Cerebellum (tissue), 4 donors: ENCODE measurements at places on chromosomes 2 and 18.

DNA sequence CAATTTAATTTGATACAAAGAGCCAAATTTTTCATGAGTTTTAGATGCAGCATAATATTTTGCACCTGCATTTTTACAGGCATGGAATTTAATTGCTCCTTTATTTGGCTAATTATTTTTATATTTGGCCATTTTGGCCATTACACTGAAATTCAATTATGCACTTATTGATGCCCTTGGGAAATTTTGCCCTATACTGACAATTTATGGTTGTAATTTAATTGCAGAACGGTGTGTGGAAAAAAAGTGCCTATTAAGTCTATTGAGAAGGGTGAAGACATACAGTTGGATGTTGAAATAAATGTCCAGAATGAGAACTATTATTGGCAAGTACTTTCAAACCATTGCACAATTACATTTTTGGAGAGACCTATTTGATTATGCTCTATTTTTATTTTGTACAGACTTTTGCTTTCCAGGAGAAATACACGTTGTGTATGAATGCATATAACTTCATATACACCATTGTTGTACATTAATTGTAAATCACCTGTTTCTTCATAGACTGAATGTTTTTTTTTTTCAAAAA is 1319.3 kb upstream of the CDH2 start:
- DNase-seq, result no peak

DNA sequence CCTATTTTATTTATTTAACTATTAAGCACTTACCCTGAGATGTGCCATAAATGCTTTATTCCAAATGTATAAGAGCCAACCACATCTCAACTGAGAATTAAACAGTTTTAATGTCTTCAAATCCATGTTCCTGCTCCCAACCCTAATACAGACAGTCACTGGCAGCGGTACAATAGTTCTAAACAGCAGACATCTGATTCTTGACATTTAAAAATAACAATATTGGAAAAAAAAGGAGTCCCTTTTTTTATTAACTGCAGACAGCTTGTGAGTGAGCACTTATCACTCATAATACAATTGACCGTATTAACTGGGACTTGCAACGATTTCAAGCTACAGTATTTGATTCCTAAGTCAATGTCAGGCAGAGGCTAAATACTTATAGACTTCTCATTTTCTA is 424.6 kb downstream of the TGIF1 start:
- no peak for DNase-seq

- DNase-seq, result no peak
Measured at GRCh38 chr2:233093166-233093448, 33.0 kb downstream of the INPP5D start.

DNA sequence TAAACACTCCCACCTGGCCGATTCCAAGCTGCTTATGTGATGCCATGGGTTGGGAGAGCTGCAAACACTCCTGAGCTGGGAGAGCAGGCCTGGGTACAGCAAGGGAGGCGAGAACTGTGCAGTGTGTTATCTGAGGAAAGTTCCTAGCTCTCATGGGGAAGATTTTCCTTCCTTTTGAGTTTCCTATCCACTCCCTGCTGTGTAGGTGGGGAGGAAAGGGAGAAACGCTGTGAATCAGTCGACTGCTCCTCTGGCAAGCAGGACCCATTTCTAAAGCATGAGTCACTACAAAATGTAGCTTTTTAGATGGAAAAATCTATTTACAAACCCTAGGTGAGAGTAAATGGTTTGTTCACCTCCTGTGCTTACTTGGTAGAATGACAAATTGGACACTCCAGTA is 80.4 kb downstream of the SH3RF3 start:
- DNase-seq, result no peak

DNA sequence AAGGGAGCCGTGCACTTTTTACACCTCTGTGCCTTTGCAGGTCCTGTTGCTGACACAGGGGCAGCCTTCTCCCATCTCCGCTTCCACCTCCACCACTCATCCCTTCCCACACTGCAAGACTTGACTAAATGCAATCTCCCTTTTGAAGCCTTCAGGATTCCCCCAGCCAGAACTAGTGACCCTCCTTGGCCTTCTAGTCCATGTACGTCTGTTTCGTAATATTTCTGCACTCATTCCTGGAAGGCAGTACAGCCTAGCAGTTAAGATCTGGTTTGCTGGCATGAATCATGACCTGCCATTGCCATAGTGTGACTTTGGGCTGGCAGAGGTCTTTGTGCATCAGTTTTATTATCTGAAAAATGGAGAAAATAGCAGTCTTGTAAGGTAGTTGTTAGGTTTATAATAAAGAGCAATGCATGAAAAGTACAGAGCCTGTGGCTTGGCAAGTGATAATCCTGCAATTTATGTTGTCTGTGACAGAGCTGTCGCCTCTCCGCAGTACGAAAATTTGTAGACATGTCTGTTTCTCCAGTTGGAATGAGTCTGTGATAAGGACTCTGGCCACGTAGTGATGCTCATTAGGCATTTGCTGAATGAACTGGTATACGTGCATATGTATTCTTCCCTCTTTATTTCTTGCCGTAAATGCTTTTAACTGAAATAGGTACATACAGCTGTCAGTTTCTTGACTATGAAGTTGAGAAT is 36.7 kb downstream of the NCK2 start:
- no peak for DNase-seq

DNA sequence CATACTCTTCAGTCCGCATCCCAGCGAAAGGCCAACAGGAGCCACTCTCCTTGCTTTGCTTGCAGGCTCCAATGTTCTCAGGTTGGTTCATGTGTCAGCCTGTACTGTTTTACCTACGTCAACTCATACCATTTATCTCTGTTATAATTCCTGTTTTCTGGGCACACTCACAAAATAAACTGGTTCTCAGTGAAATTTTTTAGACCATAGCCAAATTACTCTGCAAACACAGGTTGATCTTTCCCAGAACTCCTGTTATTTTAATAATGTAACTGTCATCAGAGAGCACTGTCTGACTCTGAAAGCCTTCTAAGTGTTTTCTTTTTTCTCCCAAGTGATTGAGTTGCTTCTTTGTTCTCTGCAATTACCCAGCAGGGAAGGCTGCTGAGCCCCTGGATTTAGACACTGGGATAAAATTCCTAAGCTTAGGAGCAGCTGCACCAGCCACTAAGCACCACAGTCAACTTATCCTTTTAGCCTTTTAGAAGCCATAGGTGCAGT is 111.6 kb upstream of the PIEZO2 start:
- DNase-seq, result no peak

GRCh38 chr2:59005836-59006615 is 764.9 kb upstream of the FANCL start:
- no peak for DNase-seq

DNA sequence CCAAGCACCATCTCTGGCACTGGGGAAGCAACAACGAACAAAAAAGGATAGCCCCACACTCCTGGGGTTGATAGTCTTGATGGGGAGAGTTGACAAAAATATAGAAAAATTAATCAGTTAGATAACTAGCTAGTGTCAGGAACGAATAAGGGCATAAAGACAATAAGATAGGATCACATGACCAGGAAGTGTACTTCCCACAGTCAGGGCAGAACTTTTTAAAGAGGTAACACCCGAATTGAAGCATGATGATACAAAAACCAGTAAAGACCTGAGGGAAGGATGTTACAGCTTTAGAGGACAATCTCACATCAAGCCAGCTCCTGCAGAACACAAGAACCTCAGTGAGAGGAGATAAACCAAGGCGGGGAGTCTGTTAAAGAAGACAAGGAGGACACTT is 295.4 kb upstream of the CRIM1 start:
- DNase-seq, result no peak

- DNase-seq, result no peak
Measured at GRCh38 chr18:32297579-32298170, 107.8 kb downstream of the MEP1B start.

DNA sequence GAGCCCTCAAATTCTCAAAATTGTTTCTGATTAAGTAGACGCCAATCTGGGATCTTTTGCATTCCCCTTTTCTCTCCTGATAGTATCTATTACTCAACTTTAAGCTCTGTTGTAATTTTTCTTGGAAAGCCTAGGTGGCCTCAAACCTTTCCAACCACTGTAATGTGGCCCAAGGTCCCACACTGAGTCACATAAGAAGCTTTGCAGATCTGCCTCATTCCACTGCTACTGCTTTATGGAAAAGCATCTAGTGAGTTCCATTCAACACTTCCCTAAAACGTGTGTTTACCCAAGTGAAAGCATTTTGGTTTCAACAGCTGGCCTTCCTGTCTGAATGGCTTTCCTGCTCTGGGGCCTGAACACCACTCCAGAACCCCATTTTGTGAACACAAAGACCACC is 493.6 kb upstream of the SPHKAP start:
- no peak for DNase-seq

DNA sequence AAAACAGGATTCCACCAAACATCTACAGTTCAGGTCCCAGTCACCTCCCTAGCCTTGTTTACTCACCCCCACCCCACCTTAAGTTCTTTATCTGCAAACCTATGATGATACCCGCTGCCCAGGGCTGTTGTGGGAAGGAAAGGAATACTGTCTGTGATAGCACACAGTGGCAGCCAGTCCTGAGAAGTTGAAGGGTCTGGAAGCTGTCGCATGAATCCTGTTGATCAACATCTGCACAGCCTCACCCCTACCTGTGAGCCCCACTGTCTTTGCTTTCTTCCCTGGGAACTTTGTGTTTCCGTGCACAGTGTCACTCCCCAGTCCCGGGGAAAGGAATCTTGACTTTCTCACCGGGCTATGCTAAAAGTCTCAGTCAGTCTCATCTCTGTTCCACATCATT is 160.7 kb upstream of the EPAS1 start:
- DNase-seq, result no peak

- no peak for DNase-seq
Measured at GRCh38 chr2:205744074-205744591, 61.8 kb downstream of the NRP2 start.

DNA sequence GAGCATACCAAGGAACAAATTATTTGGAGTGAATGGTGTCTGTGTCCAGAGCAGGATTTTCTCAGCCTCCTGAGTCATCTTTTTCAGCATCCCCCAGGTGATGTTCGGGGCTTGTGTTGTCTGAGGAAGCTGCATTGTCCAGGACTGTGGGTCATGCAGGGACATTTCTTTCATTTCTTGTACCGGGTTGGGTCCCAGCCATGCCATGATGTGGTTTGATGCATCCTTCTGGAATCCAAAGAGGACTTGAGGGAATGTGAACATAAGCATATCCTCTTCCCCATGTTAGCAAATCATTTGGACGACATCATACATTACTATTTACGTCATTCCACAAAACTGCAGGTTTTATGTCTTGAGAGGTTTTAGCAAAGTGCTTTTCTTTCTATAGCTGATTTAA is 797.8 kb downstream of the CCDC85A start:
- DNase-seq, result no peak

DNA sequence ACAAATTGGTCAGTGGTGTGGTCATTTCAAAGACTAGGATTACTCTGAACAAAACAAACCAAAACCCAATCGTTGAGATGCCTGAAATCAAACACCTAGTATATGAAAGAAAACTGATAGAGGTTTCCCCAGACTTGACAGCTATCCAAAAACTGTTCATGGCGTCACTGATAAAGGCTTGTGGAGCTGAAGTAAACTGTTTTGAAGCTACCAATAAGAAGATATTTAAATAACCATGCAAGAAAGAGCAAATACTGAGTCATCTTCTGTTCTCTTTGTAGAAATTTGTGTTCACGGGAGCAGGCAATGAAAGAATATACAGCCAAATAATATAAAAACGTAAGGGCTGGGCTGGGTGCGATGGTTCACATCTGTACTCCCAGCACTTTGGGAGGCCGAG is 7.5 kb upstream of the COLEC11 start:
- no peak for DNase-seq

DNA sequence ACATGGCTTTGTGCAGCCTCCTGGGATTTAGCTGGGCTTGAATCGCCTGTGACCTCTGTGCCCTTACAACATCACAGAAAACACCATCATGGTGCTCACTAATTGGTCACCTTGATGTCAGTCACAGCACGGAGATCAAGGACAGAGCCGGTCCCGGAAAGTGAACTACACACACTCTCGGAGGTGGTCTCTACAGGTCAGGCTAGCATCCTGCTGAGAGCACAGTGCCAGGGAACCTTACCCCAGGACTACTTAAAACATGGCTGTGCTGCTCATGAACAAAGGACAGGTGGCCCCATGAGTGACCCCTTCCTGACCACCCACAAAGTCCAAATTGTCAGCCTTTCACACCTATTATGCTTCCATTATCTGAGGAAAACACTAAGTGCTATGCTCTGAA is 1782.1 kb upstream of the CELF4 start:
- no peak for DNase-seq

GRCh38 chr2:69163109-69163508 is 150.1 kb downstream of the ANTXR1 start:
- DNase-seq, result no peak

DNA sequence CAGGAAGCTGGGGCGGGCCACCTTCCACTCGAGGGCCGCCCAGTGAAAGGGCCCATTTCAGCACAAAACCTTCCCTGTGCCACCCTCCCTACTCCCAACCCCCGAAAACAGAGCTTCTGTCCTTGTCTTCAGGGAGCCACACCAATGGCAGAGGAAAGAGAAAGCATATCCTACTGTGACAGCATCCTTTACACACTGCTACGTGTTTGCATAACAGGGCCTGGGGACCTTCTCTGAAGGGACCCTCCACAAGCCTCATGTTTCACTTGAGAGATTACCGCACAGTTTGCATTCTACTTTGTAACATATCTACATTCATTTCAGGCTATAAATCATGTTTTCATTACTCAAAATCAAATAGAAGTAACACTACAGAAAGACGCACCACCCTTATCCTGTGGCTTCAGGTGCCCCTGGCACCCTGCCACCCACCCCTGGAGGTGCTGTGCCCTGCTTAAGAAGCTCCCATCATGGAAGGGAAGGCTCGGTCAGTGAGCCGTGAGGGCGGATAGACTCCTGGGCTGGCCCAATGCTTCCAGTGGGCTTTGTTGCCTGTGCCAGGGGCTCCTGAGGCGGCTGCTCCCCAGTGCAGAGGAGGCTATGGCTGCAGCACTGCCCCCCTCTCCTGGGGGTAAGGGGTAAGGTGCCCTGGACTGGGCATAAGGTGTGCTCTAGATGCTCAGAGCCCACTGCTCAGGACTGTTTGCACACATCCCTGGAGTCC is 52.0 kb downstream of the EIPR1 start:
- DNase-seq, result no peak

DNA sequence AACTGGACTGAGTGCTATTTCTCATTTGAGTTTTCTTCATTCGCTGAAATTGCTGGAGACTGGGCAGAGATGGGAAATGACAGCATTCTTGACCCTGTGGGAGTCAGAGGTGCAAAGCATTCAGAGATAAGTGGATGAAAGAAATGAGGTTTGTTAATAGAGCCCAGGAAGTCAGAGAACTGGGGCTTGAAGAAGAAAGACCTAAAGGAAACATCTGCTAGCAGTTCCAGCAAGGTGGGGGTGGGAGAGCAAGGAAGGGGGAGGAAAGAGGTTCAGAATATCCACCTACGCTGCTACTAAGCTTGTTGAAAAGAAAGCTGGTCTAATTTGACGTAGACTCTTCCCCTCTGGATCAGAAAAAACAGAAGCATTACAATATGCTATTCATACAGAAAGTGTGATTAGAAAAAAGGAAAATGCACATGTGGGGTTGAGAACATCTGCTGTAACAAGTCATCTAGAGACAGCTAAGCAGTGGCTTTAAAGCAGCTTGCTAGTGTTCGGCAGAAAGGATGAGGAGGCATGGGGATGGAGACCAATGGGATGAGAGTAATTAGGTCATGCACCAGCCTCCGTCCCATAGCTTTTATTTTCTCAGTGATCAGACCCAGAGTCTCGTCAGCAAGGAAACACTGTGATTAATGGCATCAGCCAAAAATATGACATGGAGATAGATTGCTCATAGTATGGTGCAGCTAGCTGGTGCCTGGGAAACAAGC is 29.7 kb downstream of the NAB1 start:
- peak; percentile 35 for DNase-seq
